Activated T-helper 17 cell treated with anti-CD3 and anti-CD28 coated beads, Interleukin-2, amount 50 U/mL, for 72 hours (primary cell): ENCODE measurements at places on chromosomes 5 and 9.

- no peak for ATAC-seq
Observed at GRCh38 chr9:111795557-111795839, 761 bp upstream of the SHOC1 start.

DNA sequence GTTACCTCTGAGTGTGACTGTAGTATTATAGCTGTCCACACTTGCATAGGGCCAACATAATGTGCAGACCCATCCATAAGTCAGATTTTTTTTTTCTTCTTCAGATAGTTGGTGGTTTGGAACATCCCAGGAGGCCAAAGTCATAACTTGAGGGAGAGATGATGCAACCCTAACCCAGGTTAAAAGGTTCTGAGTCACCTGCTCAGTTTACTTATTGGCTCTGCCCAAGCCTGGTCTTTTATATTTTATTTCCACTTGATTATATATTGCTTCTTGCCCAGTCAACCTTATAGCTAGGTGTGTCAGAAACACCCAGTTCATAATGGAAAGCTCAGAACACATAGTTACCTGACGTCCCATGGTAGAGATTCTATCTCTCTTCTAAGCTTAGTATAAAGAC, 113.1 kb upstream of the PCSK1 start:
- peak; percentile 51 for ATAC-seq

GRCh38 chr9:85276741-85277140, 465.0 kb downstream of the AGTPBP1 start:
- no peak for ATAC-seq

DNA sequence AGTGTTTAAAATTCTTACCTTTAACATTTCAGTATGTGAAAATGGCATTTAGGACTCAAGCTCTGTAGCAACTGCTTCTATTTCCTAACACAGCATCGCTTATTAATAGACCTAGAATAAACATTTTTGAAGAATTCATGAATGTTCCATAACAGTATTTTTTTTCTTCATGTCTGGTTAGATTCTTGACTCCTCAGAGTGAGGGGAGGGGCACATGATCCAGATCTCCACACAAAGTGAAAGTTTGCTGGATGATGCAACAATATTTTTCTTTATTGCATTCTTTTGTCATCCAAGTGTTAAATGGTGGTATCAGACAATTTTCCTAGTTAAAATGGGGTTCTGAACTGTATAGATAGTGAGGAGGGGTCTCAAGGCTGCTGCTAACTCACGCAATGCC, 130.8 kb upstream of the MAN2A1 start:
- no peak for ATAC-seq

DNA sequence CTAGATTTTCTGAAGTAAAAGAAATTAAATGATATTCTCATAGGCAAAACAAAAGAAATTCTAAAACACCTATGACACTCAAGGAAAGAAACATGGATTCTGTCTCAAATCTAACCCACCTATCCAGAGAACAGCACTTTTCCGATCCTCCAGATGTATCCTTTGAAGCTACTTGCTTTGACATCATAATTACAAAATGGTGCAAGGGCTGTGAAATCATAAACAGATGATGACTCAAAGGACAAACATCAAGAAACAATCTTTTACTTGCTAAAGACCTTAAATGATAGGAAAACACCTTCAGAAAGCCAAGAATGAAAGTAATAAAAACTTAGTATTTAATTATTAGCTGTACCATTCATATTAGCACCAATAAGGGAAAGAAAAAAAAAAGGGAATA, 202.6 kb downstream of the DENND1A start:
- ATAC-seq = no peak

DNA sequence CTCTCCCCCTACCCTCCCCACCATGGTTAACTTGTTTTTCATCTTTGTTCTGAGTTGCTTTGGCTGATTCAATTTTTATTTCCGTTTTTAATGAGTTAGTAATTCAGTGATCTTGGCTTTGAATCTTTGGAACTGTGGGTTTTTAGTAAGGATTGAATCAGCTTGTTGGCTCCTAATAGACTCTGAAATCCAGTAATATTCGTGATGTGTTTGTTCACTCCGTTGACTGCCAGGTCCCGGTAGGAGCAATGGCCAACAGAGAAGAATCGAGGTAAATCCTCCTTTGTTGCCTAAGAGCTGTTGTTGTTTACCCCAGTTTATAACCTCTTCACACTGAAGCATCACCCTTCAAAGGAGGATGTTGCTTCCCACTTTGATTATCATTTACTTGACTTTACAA, 92.7 kb downstream of the PCSK1 start:
- ATAC-seq = no peak

DNA sequence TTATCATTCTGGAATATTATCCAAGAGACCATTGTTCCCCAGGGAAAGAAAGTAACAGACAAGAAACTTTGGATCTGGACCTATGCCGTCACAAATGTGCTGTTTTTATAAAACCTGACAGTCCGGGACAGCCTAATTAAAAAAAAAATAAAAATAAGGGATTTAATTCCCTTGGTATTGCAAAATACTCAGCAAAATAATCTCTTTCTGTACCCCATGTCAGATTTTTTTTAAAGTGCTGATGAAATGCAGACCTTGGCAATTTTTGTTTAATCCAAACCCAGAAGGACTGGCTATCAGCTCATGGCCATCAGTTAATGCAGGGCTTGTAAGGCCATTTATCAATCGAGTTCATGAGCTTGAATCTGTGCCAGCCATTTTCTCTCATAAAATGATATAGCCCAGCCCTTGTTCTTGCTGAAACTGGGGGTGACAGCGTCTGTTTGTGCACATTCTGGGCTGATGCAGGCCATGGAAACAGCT, 162.7 kb upstream of the S1PR3 start:
- no peak for ATAC-seq

DNA sequence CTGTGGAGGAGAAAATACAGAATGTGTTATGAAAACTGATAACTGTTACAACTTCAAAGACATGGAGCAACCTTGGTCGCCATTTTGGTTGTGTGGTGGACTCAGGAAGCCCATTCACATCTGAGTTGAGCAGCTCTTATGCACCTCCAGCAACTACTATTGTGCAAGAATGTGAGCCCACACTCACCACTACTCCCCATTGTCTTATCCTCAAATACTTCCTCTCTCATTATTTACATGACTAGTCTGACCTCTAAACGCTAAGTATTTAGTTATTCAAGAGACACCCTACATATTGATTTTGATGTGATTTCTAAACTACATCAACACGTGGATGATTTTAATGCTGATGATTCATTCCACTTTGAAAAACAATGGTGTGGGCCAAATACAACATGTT, 516.6 kb upstream of the CLINT1 start:
- no peak for ATAC-seq

- no peak for ATAC-seq
Observed at GRCh38 chr5:137146402-137146890, 352.7 kb downstream of the SPOCK1 start.

DNA sequence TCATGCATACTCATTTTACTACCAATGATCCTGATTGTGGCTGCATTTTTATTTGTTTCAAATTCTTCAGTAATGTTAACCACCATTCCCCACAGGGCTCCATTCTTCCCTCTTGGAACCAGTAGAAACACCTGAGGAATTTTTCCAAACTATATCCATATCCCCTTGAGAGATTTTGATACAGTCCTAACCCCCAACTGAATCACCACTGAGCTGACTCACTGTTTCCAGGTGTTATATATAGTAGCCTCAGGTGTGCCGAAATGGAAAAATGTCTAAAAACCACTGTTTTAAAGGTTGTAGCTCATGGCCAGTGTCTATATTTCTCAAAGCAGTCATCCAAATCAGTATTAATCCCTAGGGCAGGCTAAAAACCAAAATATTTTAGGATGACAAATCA, 85.2 kb downstream of the MRPS27 start:
- no peak for ATAC-seq
